Esophagus mucosa (tissue), 1 donor: ENCODE measurements at places on chromosomes 5 and 9.
A peak's percentile ranks its signal among the peaks of the same experiment; 100 is the strongest.

DNA sequence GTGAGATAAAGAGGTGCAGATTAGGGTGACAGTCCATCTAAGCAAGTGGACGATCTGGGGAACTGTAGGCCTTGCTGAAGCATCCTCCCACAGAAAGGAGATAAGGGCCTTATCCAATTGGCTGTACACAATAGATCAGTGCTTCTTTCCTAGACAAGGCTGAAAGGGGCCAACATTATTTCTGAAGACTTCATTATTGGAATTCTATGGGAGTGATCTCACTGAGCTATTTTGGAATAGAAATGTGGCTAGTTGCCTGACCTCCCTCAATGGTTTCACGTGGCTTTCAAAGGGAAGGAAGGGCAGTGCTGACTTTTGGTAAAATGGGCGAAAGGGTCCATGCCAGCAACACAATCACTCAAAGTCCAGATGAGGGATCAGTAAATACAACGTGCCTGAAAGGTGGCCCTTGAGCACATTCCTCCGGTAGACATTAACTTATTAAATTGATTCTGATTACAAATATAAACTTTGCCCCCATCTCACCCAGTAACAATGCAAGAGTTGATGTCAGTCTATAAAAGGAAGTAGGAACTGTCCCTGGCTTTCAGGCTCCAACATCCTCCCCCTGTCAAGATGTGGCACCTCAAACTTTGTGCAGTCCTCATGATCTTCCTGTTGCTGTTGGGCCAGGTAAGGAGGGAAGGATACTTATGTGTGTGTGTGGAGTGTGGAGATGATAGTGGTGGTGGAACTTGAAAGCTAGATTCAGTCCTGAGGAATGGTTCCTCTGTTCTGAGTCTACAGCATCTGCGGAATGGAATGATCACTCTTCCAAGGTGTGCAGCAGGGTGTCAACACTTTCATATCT lies at the start of gene LEAP2:
Gene LEAP2, plus strand, starts transcription at position 550 of the 811 bp plus-strand sequence. Its CDS starts 27 bp downstream, at position 577.
- no peak for ATAC-seq

DNA sequence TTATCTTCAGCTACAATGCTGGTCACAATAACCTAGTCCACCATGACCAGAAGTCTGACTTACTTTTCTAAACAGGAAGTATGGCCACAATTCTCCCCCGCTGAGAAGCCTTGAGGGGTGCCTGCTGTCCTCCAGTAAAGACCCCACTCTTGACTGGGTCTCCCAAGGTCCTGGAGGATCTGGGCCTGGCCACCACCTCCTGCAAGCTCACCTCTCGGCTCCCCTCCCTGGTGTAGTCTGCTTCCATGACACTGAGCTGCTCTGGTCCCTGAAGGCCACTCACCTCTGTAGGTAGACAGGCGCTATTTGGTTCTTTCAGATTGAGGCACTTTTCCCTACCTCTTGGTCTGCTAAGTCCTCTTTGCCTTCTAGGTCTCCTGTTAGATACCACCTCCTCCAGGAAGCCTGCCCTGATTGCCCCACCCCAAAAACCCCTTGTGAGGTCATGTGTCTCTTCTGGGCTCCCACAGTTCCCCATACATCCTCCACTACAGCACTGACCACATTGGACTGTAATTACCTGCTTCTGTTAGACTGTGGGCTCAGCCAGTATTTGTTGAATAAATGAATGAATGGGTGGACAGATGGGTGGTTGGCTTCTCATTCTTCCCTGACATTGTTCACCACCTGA lies 62.6 kb upstream of the IER5L start:
- ATAC-seq = no peak

GRCh38 chr5:164560216-164560615 lies 1054.8 kb downstream of the MAT2B start:
- no peak for ATAC-seq

DNA sequence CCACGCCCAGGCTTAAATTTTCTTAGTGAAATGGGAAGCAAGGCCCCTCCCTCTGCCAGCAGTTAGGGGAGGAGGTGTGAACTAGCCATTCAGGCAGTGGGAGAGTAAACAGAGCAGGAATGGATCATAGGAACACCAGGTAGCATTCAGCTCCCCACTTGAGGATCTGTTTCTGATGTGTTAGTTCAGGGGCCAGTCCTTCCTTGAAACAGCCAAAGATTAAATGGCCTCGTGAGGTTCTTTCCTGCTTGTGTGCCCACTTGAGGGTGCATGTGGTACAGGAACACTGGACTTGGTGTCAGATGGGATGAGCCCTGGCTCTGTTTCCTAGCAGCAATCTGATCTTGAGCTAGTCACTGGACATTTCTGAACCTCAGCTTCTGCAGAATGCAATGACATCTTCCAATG lies 21.2 kb downstream of the FAXDC2 start:
- peak; percentile 45 for ATAC-seq

DNA sequence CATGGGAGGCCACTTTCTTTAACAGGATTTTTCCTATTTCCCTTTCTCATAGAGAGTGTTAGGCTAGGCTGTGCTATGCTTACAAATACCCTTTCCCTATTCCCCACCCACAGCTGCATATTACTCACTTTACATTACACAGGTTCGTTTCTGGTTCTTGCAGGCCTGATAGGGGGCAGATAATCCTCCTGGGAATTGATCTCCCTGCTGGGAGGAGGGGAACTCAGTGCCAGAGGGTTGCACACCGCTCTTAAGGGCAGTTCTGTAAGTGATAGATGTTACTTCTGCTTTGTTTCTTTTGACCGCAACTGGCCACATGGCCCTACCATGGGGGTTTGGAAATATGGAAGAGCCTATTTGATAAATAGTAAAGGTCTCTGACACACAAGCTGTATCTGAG lies 54.0 kb upstream of the NTRK2 start:
- no peak for ATAC-seq

DNA sequence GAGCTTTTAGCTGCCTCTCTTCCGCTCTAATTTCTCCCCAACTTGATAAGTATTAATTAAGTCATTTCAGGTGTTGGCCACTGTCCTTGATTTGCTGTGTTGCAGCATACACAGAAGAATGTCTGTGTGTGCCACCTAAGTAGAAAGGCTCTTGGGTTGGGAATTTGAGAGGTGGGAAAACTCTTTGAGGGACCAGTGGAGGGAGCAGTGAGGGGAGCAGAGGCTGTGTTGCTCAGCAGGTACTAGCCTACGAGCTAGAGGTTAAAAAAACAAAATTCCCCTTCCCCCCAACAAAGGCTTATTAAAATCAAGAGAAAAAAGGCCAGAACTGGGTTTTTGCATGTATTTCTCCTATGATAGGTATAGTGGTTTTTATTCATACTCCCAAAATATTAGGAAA lies 20.9 kb downstream of the RPS23 start:
- ATAC-seq = no peak

- ATAC-seq = peak; percentile 25
Measured at GRCh38 chr5:9302218-9302617, 243.7 kb downstream of the SEMA5A start.

DNA sequence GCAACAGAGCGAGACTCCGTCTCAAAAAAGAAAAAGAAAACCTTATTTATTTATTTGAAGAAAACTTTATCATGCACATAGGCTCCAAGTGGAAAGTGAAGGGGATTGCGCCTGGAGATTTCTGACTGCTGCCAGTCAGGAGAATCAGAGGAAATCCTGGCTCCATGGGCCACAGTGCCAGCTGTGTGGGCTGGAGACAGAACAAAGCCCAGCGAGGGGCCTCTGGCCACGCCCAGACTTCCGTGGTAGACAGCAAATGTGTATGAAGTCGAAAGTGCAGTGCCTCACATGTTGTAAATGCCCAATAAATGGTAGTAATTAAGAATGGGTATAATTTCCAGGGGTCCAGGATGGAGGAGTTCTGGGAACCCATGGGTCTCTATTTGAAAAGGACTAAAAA lies 75.8 kb upstream of the WWC1 start:
- ATAC-seq = no peak

- ATAC-seq = no peak
Measured at GRCh38 chr5:33037076-33037475, 326.0 kb downstream of the NPR3 start.

DNA sequence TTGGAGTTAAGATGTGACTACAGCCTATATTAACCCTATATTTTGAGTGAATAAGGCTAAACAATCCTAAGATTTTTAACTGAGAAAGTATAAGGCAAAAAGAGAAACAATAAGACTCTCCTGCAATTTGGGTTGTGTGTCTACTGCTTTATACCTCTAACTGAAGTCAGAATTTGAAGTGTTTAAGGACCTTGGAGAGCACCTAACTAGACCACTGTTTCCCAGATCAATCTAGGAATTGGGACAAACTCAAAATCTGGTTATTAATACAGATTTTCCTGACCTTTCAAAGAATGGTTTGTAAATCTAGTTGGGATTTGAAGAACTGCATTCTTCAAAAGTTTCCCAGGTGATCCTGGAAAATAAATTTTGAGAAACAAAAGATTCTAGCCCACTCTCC lies 42.1 kb downstream of the GABRA1 start:
- ATAC-seq = no peak

DNA sequence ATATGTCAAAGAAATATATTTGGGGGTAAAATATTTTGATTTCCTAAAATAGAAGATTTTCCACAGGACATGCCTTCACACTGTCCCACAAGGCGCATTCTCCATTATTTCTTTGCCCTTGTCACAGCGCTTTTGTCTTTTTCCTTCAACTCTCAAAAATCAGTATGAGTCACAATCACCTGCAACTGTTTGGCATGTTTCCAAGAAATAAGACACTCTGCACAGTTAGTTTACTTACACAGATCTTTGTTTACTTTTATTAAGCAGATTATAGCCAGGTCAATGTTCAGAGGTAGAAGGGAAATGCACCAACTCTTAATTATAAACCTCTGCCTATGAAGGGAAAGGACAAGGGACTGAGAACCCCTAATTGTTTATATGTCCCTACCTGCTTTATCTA lies 9.5 kb downstream of the CEMIP2 start:
- ATAC-seq = peak; percentile 54

GRCh38 chr9:130938652-130939404 lies at the start of gene FIBCD1:
Gene FIBCD1 (minus strand): TSS chr9:130939247. CDS start chr9:130938607, 640 bp downstream.
- peak; percentile 11 for ATAC-seq

- ATAC-seq = peak; percentile 37
Measured at GRCh38 chr5:140041492-140042392, 1.4 kb downstream of the NRG2 start.

DNA sequence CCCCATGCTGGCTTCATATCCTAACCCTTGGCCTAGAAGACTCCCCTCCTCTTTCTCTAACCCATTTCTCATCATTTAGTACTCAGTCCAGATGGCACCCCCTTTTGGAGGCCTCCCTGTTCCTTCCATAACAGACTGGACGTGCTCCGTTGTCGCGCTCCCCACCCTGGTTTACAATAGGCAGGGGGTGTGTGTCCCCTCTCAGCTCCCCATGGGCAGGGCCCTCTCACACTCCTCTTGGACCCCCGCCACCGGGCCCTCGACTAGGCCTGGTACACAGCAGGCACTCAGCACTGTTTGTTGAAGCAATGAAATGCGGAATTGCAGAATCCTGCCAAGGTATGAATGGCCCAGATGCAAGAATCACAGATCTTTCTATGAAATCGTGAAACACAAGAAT lies 227.4 kb downstream of the FSTL4 start:
- ATAC-seq = no peak

GRCh38 chr9:75593920-75594319 lies 296.6 kb upstream of the PCSK5 start:
- no peak for ATAC-seq

DNA sequence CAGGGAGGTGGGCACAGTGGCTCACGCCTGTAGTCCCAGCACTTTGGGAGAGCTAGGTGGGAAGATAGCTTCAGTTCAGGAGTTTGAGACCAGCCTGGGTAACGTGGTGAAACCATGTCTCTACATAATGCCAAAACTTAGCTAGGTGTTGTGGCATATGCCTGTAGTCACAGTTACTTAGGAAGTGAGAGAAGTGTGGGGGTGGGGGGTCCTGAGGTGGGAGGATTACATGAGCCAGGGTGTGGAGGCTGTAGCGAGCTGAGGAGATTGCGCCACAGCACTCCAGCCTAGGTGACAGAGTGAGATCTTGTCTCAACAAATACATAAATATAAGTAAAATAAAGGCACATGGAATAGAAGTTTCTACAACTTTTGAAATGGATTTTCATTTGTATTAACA lies 23.1 kb downstream of the VCAN start:
- ATAC-seq = no peak

DNA sequence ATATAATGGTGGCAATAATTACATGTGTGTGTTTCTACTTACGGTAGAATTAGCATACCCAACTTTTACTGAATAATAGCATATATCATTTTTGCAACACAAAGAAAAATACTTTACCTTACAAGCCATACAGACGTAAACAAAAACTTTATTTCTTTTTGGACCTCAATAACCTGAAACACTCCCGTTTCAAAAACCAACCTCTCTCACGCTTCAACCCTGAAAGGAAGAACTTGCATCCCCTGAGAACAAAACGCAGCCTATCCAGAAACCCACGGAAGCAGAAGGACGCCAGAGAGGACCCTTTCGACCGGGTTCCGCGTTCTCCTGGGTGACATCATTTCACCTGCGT lies at the start of gene RNF38:
Gene RNF38, minus strand, starts transcription at position 290 of the 352 bp plus-strand sequence. Its CDS starts 161 bp downstream, at position 129.
- no peak for ATAC-seq

DNA sequence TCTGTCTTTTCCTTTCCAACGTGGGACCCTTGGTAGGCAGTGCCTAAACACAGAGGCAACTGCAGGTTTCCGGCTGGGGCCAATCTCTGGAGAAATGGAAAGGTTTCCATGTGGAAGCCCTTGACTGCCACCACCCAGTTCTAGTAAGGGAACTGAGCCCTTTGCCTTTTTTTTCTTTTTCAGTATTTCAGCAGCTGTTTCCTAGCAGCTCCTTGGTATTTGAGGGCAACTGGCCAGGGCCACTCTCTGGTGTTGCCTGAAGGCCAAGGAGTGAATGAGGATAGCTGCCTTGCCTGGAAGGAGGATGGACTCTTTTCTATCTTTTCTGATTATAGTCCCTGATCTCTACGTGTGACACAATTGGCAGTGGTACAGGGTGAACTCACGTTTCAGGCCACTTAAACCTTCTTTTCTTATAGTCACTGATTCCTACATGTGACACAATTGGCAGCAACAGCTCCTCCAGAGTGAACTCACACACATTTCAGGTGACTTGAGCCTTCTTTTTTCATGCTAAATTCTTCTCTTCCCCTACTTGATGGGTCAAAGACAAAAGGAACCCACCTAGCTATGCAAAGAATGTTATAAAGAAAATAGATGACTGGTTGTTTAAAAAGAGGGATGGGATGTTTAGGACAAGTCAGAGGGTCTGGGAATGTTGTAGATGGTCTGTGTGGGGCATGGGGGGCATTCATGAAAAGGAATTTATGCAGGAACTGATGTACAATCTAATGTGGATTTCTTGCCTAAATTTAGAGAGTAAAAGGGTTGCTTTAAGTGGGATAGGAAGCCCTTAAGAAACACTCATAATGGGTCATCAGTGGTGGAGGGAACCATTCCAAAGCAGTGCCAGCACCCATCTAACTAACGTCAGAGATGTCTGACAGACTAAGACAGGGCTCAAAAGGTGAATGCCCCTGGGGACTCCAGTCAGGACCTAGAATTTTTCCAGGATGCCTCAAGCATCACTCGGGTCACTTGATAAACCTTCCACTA lies 190.1 kb downstream of the TMEM232 start:
- no peak for ATAC-seq
